ENCODE measurements at places on chromosomes 5 and 9. TPM values are rescaled to one million over a fixed set of nuclear protein-coding genes. Genes with fewer than 3 reads are reported as not detected.
A peak's percentile ranks its signal among the peaks of the same experiment; 100 is the strongest.

CLIC3 gene
- 3.8 TPM for polyA plus RNA-seq

GRCh38 chr9:131417264-131418142 is 23.6 kb downstream of the PRRC2B start:
- no peak for DNase-seq

DNA sequence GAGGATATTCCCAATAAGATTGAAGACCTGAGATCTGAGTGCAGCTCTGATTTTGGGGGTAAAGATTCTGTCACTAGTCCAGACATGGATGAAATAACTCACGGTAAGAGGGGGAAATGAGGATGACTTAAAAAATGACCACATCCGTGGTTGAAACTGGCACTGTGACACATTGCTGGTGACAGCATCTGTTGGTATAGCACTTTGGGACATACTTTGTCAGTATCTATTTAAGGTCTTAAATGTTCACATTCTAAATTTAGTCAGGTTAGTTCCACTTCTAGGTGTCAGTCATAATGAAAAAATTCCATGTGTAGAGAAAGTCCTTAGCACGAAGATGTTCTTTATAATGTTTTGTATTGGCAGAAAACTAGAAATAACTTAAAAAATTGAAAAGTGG is 70.9 kb downstream of the GAPVD1 start:
- DNase-seq, result no peak

DNA sequence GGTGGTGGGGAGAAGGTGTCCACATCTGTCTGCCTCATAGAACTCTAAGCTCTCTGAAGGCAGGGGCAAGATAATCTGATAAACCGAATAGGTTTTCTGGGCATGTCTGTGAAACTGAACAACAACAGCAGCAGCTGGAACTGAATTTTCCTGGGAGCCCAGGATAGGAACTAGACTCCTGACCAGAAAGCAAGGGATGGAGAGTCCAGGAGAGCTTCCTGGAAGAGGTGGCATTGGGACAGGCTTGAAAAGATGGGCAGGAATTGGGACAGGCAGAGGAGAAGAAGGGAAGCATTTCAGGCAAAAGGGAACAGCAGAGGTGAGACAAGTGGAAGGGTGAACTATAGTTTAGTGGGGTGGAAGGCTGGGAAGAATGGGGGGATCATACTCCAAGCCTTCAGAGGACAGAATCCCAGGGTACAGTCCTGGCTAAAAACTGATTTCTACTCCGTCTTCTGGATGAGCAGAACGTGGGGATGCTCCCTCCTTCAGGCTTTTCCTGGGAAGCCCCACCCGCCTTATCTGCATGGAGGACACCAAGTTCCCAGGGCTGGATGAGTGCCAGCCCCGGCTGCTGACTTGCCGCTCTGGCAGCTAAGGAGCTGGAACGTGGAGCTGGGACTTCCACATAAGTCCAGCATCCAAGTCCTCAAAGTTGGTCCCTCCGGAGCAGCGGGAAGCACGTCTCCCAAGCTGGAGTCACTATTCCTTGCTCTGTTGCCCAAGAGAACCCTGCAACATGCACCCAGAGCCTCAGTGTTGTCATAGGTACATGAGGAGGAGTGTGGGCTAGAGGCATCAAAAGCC is 13.9 kb upstream of the KIF12 start:
- DNase-seq, result peak; percentile 92

DNA sequence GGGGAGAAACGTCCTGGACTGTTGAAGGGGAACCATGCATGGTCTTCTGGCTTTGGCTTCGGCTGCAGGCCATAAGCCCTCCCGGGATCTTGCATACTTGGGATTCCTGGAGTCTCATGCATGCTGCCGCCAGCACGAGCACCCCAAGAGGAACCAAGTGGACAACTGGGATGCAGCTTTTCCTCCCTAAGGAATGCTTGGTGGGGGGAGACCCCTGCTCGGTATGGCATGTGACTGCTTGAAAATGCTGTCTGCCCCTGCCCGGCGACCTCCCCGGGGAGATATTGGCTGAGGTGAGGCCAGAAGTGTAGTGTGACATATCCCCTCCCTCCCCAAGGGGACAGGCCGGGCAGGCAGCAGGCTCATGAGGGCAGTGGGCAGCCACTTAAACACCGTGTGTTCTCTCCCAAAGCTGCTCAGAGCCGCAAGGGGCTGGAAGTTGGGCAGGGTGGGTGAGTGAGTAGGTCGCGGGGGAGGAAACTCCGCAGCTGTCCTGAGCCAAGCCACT is 15.7 kb downstream of the TMEM171 start:
- no peak for DNase-seq

DNA sequence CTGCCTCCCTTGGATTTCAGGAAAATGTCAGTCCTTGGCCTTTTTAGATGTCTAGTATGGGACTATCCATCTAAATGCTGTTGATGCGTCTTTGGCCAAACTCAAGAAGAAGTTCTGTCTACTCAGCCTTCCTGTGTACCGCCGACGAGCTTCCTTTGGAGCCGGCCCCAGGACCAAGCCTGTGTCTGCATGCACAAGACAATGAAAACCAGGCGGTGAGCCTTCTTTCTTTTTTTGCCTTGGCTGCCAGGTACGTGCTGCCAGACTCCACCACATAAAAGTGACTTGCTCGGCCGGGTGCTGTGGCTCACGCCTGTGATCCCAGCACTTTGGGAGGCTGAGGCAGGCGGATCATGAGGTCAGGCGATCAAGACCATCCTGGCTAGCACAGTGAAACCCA is 6.0 kb upstream of the NEURL1B start:
- no peak for DNase-seq

Measured in adrenal gland (tissue), 19 donors.